GM12878 (cell line): ENCODE measurements at places on chromosomes 12 and 14. TPM values are rescaled to one million over a fixed set of nuclear protein-coding genes. Genes with fewer than 3 reads are reported as not detected.

The VRTN gene
- total RNA-seq, result 0.05 and 0.31 TPM in 2 replicates

The PIWIL1 gene
- total RNA-seq, result not detected in 2 replicates

The OTX2 gene
- 0.27 TPM in 1 of 2 replicates, not detected in the other for total RNA-seq

The SDR9C7 gene
- total RNA-seq, result not detected in 2 replicates

The NTF3 gene
- not detected in 2 replicates for total RNA-seq

The ALG10B gene
- 12.8 and 14.1 TPM in 2 replicates for total RNA-seq

The POP5 gene
- 52.8 and 59.2 TPM in 2 replicates for total RNA-seq

The CD163L1 gene
- 0.49 and 0.74 TPM in 2 replicates for total RNA-seq

The FAR2 gene
- 0.74 and 1.2 TPM in 2 replicates for total RNA-seq

The IGFBP6 gene
- total RNA-seq, result 0.64 and 0.87 TPM in 2 replicates

The PPM1H gene
- 0.45 and 0.56 TPM in 2 replicates for total RNA-seq

The OR11G2 gene
- not detected in 2 replicates for total RNA-seq

The RNFT2 gene
- total RNA-seq, result 17.3 and 21.0 TPM in 2 replicates
